ENCODE measurements at places on chromosomes 7 and 10.

GRCh38 chr10:14554091-14554490 is 220.6 kb downstream of the FAM107B start:
- DNase-seq: no peak

- no peak for DNase-seq
Measured at GRCh38 chr10:7070950-7071349, 339.9 kb downstream of the SFMBT2 start.

DNA sequence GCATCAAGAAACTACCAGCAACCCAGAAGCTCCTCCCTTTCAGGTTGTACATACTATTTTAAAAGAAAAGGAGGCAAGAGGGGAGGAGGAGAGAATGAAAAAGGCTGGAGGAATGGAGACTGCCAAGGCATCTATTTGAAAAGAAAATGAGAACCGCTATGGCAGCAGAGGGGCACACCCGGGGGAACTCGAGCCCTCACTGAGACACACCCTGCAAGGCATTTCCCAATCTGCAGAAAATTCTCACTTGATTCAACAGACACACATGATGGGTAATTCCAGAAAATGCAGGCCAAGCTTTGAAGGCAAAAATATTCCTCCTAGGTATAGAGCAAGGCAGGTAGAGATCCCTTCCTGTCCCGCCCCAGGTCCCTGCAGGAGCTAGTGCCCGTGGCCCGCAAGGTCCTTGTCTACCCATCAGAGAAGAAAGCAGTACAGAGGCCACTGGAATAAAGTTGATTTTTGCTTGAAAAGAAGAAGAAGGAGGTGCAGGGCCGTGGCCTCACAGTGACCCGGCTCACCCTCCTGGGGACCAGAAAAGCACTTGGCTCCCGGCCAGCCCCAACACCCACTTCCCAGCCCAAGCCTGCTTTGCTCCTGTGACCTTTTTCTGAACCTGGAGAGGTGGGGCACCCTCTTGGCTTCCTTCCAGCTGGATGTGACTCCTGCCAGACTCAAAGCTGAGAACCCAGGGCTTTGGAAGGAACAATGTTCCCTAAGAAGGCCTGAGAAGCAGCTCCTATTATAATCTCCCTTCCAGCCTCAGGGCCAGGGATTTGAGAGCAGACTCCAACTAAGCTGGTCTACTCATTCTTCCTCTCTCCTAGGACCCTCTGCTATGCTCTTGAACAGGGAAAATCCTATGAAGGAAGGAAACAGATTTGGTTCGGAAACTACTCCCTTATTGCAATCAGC is 6.2 kb upstream of the PIK3CG start:
- DNase-seq: no peak

DNA sequence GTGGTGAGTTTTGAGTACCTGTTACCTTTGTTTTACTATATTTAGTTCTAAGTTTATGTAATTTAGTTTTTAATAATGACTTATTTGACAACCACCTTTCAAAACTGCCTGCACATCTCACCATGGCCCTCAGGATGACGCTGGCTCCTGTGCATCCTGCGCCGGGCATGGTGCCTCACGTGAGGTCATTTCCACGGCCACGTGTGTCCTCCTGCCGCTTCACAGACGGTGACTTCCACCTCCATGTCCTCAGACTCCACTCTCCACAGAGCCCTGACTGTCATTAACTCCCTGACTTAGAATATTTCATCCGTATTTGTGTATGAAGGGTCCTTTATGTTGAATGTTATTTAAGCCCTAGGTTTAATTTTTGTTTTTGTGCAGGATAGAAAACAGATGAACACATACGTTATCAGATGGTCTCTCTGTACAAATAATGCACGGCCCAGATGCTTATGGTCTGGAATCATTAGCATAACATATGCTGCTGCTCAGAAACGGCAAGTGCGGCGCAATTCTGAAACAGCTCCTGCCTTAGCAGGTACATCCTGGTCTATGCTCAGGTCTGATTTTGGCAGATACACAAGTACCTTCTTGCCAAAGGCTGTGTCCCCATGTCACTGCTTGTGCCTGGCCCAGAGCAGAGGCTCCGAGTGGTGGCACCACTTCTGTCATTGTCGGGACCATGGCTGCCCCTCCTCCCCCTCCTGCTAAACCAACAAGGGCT is 155.8 kb downstream of the WDR37 start:
- DNase-seq: no peak

- DNase-seq: no peak
Measured at GRCh38 chr10:14749070-14749809, 25.5 kb downstream of the FAM107B start.

DNA sequence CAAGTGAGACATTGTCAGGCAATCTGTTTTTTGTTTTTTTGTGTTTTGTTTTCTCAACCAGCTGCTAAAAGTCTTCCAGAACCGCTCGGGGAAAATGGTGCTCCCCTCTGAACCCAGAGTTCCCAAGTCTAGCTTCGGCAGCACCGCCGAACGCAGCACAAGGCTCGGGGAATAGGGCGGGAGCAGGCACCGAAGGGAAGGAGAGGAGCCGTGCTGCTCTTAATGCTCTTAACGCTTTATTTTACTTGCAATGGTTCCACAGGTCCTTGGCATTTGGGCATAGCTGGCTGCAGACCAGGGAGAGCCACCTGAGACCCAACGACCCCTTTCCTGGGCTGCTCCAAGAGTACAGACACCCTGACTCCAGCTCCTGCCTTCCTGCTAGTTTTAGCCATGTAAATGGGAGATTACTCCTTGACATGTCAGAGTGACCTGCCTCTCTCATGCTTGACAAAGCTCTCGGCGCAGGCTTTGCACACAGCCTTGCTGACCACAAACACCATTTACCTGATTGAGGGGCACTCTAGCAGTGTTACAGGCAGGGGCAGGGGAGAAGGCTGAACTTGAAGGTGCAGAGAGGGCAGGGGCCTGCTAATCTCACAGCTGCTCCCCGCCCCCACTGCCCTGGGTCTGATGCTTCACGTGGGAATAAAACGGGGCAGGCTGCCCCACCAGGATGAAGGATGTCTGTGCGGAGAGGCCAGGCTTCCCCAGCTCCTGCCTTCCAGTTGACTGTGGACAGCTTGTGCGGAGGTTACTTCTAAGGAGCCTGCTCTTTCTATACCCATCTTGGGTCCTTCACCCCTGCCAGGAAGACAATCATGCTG is 58.6 kb upstream of the EFCAB10 start:
- no peak for DNase-seq

DNA sequence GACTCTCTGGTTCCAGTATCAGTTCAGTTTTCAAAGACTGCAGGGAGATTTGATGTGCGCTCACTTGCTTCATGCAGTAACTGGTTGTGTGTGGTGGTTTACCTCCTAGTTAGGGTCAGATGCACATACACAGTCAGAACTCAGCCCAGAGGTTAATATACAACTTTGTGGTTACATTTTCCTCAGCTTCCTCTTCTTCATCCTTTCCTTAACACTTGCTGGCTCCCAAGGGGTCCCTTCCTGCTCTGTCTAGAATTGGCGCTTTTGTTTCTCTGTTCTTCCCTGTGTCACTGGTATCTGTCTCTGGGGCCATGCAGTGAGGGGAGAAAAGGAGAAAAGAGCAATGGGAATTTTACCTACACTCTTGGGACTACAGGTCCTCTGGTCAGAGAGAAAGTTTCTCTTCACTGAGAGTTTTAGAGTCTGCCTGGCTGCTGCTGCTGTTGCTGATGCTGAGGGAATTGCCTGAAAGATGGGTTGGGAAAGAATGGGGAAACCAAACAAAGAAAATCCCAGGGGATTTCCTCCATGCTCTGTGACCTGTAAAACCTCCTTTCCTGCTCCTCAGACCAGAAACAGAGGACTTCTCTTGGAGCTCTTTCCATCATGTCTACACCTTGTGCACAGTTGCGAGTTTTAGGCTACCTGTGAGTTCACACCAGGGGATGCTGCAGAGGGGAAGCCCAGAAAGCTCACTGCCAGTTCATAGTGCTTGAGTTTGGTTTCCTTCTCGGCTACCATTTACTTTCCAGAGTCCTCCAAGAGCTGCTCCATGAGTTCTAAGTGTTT is 74.6 kb downstream of the WDFY4 start:
- no peak for DNase-seq

- no peak for DNase-seq
Measured at GRCh38 chr7:73329861-73330581, 2.1 kb downstream of the FKBP6 start.

DNA sequence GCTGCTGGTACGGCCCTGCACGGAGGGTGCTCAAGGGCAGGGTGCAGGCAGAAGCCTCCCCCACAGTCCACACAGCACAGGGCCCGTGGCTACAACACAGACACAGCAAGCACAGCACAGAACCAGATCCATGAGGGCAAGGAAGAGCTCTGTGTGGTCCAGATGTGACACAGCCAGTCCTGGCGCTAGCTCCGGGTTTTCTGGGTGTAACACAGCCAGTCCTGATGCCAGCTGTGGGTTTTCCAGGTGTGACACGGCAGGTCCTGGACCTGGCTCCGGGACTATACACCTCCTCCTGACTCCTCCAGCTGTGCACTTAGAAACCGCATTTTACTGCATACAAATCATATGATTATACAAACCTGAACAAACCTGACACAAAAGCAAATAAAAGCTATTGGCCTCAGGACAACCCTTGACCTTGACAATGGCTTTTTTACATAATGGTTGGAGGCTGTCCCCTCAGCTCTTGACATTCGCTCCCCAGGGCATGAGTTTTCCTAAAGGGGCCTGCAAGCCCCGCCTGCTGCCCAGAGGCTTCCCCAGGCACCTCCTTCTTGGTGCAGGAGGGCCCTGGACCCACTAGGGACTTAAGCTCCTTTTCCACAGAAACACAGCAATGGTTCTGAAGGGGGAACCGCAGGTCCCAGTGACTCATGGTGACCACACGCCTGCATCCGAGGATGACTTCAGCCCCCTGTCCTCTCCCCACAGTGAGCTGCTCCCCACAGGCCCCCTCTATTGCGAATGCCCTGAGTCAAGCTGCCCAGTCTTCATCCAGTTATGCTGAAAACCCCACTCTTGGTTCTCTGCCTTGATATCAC is 209.6 kb downstream of the PTPRN2 start:
- no peak for DNase-seq

DNA sequence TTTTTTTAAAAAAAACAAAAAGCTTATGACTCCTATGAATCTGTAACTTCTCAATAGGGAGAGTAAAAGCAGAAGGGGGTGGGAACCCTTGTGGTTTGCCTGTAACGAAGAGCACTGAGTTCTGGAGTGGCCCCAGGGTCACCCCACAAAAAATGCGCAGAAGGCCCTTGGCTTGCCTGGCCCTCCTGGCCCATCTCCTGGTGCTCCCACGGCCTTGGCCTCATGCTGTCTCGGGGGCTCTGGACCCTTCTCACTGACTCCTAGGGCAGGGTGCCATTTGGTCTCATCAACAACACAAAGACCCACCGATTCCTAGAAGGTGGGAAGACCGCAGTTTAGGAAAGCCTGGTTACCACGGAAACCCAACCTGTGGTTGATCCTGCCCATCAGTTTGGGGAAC is 40.8 kb downstream of the ZNF467 start:
- DNase-seq: no peak

DNA sequence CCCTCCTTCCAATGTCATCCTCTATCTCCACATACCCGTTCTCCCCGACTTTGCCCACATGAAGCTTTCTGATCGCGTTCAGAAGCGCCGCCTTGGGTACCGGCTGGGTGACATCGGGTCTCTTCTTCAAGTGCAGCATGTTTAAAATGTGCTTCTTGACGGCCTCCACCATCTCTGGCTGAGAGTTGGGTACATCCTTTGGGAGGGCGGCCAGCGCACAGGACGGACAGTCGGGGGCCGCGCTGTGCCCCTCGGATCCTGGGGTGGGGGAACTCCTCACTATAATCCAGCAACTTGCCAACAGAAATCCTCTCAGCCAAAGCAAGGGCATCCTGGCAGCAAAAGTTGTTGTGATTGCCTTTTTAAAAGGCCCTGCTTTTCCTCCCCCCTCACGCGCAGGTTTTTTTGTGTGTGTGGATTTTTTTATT is 2.8 kb downstream of the INHBA start:
- no peak for DNase-seq

DNA sequence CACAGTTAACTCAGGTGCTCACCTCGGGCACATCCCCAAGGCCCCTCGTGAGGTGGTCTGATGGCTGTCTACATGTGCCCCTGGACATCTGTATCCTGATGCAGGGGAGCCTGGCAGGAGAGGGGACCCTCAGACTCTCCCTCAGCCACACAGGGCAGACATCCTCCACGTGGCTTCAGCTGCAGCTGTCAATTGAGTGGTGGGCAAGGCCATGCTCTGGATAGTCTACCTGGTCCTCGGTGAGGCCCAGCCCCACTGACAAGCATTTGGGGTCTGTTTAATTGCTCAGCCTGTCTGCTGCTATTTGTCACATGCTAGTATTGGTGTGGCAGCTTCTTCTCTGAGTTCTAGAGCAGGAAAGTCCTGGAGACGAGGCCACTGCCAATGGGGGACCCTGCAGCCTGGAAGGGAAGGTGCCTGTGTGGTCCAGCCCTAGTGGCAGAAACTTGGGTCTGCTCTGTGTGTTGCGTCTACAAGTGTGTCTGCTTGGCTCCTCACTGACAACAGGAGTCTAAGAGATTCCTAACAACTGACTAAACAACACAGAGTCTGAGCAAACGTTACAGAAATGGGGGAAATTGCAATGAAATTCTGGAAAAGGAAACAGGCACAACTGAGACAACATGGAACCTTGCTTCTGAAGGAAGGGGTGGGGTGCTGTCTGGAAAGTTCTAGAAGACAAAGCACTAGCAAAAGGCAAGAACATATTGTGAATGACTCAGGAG is 59.3 kb upstream of the IGFBP3 start:
- no peak for DNase-seq

- DNase-seq: no peak
Measured at GRCh38 chr10:88131511-88132139, 268.2 kb downstream of the PTEN start.

GRCh38 chr7:151125470-151125845 is 39.2 kb downstream of the AGAP3 start:
- no peak for DNase-seq

DNA sequence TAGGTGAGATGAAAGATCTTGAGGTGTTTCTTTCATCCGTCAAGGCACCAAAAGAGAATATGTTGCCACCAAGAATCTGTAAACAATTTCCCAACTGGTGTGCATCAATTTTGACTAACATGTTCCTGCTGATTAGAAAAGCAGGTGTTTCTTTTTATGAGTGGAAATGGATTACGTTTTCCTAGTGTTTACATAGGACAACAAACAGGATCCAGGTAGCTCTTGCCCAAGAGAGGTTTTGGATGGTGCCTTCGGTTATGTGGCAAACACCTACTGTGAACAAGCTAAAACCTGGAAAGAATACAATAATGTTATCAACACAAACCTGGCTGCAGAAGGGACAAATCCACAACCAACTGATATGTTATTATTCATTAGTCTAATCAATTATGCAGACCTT is 53.6 kb upstream of the WNT16 start:
- no peak for DNase-seq

- DNase-seq: no peak
Measured at GRCh38 chr10:84224411-84225028, 824 bp downstream of the LRIT2 start.
